ENCODE measurements at places on chromosomes 3 and 15.

DNA sequence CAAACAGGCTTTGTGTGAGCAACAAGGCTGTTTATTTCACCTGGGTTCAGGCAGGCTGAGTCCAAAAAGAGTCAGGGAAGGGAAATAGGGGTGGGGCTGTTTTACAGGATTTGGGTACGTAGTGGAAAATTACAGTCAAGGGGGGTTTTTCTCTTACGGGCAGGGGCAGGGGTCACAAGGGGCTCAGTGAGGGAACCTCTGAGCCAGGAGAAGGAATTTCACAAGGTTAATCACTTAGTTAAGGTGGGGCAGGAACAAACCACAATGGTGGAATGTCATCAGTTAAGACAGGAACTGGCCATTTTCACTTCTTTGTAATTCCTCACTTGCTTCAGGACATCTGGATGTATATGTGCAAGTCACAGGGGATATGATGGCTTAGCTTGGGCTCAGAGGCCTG is 1592.8 kb upstream of the GBE1 start:
- DNase-seq, result no peak

GRCh38 chr3:155382396-155383042 is 89.0 kb upstream of the STRIT1 start:
- peak; percentile 71 for DNase-seq

- DNase-seq, result no peak
These were observed 26.1 kb downstream of the SEC61A1 start for GRCh38 chr3:128078322-128078721.

- no peak for DNase-seq
These were observed 40.9 kb downstream of the ONECUT1 start for GRCh38 chr15:52749258-52749657.

DNA sequence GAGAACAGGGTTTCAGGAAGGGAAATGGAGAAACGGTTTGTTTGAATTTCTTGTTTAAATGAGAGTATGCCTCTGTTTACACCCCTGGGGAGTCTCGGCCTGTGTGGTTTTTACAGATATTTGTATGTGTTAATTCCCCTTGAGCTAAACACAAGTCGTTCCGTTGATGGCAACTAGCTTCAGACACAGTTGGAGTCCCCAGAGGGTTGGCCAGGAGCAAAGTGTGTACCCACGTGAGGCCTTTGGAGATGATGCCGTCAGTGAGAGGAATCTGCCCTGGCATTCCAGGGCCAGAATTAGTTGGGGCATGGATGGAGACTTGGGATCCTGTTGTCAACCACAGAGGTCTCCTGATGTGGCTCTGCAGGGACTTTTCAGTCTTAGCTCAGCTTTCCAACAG is 44.0 kb downstream of the CEMIP start:
- DNase-seq, result no peak

DNA sequence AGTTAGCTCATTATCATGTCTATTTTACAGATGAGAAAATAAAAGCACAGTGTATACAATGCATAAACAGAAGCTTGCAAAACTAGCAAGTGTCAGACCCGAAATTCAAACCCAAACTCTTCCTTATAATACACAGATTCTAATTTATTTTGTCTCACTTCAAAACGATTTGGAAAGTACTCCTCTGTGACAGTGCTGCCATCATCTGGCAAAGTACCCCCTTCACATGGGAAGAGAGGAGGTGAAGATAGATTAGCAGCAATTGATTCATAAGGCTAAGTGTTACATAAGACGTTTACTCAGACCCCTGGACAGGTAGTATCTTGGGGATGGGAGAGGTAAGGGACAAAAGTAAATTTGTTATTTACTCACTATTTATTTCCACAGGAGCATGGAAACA is 744.0 kb upstream of the SGO1 start:
- peak; percentile 29 for DNase-seq

- DNase-seq, result peak; percentile 54
These were observed 161.2 kb upstream of the TMCO5A start for GRCh38 chr15:37773111-37773860.

GRCh38 chr3:69266585-69266984 is 119.3 kb downstream of the FRMD4B start:
- no peak for DNase-seq

GRCh38 chr3:40924559-40925141 is 274.7 kb upstream of the CTNNB1 start:
- no peak for DNase-seq

GRCh38 chr3:162774613-162775100 is 1278.0 kb downstream of the OTOL1 start:
- DNase-seq, result no peak

DNA sequence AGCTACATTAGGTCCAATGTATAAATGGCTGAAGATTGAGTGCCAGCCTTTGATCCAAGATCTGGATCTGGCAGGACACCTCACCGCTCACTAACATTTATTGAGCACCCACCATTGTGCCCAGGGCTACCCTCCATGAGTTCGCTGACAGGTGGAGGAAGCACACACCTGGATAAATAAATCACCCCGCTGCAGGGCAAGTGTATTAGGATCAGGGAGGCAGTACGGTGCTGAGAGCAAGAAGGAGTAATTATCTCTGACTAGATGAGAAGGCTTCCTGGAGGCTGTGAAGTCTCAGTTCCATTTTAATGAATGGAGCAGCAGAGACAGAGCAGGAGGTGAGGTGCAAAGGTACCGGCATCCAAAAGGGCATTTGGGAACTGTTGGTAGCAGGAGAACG is 104.1 kb downstream of the LIPC start:
- no peak for DNase-seq

DNA sequence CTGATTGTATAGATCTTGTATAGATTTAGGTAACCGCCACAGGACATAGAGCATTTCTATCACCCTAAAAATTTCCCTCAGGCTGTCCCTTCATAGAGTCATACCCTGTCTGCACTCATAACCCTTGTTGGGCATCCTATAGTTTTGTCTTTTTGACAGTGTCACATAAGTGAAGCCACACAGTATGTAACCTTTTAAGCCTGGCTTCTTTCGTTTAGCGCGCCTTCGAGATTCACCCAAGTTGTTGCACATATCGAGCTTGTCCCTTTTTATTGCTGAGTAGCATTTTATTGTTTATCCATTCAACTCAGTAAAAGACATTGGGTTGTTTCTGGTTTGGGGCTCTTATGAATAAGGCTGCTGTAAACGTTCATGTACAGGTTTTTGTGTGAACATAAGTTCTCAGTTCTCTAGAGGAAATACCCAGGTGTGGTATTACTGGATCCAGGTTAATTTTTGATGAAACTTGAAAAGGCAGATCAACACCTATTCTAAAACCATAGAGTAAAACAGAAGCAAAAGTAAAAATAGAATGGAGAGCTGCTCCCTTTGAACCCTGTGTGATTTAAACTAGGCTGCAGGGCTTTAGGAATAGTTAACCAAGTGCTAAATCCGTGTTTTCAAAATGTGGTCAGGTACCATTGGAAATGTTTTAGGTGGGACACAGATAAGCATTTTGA is 49.5 kb downstream of the CD86 start:
- DNase-seq, result no peak

GRCh38 chr15:69553686-69554085 is 101.1 kb downstream of the RPLP1 start:
- DNase-seq, result no peak

- DNase-seq, result no peak
These were observed 6.4 kb upstream of the ANKRD63 start for GRCh38 chr15:40289140-40289775.

DNA sequence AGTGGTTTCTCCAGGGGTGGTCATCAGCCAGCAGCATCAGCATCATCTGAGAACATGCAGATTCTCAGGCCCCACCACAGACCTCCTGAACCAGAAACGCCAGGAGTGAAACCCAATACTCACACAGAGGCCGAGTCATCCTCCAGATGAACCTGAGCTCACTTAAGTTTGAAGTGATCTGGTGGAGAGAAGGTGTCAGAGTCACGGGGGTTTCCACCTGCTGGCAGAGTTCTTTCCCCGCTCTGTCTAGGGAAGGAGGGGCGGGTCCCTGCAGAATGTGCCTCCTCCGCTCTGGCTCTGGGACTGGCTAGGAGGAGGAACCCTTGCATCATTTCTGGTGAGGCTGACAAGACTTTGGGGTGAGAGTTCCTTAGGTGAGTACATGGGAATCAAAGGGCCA is 13.3 kb upstream of the KIF23 start:
- no peak for DNase-seq

DNA sequence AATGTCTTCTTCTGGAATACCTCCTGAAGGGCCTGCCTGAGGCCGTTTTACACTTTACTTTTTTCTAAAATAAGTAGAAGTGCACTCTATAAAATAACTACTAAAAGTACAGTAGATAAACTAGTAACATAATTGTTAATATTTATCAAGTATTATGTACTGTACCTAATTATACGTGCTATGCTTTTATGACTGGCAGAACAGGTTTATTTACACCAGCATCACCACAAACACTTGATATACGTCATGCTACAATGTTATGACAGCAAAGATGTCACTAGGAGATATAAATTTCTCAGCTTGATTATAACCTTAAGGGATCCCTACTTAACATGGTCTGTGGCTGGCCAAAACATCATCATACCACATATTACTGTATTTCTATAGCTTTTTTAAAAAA is 29.4 kb downstream of the DLG1 start:
- no peak for DNase-seq

DNA sequence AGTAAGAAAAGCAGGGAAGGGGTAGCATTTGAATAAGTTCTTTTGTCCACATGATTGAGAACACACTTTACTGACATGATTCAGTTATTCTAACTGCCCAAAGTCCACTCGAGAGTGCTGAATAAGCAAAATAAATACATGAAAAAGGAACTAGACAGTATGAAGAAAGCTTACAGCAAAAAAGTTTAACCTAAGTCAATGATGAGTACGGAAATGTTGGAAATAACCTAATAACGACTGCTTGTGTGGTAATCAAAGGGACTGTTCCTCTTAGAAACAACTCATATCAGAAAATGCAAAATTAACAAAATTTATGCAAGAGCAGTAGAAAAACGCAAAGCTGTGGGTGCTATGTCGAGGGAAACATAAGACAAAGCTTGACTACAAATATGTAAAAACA is 36.6 kb downstream of the DMXL2 start:
- no peak for DNase-seq

DNA sequence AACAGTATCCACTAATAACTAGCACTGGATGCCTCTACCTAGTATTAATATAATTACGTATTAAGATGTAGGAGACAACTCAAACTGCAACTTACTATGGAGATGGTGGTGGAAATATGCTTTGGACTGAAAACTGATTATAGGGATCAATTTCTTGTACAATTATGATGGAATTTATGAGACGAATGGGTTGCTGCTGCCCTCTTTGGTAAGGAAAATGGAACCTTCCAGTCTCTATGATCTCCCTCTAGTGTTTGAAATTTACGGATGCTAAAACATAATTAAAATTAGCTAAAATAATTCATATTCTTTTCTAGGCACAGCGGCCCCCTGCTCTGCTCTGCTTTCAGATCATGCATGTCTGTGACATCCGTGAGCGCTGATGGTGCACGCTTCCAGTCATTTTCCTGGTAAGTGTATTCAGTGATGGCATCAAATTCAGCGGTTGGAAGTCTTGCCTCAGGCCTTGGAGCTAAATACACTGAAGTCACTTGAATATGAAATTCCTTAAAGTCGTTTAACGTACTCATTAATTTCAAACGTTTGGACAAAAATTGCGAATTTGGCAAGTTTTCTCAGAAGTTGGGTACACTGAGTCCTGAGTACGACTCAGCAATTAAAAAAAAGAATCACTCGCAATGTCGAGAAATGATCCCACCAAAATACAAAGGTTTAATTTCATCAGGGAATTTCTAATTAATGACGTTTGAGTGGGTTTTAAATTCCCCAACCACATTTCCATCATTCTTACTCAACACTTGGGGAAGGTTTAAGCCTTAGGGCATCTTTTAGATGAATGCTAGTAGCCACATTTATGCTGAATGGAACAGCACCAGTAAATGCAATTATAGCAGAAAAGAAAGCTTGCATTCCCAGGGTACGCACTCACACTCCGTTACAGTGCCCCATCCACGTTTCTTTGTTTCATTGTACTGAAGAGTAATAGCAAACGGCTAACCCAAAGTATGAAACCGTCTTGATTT is 132.6 kb downstream of the NR2F2 start:
- peak; percentile 13 for DNase-seq

DNA sequence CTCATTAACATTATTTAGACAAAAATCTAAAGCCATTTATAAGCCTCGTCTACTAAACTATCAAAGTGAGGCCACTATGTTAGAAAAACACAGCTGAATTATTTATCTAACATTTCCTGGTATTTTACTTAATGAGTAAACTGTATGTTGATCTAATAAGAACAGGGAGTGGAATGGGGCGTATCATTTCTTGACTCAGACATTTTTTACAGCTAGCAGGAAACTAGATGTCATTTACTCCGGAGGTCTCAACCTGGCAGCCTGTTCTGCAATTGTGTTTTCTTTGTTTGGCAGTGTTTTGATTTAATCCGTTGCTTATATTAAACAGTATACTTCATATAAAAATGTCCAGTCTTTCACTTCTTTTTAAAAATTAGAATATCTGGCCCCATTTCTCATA is 79.1 kb upstream of the ABI3BP start:
- peak; percentile 51 for DNase-seq

DNA sequence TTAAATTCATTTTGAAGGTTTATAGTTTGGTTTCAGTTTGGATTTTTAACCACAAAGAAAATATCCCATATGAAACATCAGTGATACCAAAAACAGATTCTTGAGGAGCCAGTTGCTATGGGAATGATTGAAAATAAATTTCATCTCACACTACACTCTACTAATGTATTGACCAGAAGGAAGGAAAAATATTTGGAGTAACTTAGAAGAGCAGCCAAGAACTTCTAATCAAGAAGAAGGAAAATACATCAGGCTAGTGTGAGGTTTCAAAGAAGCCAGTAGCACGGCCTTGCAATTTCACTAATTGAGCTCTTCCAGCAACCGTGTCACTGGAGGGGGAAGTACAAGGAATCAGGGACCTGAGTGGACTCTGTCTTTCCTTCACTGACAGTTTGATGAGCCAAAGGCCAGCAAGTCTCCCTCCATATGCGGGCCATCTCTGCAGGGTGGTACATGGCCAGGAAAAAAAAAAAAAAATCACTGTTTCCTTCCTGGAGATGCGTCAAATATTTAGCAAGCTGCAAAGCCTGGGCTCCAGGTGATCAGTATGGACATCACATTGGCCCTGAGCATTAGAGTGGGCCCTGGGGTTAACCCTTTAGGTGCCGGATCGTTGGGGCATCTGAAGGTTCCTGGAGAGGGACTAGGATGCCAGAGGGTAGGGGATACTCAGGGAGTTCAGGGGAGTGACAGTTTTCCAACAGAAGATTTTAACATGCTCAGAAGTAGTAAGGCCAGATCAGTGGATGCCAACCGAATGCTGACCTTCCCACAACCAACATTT is 37.1 kb downstream of the SLC12A8 start:
- DNase-seq, result no peak
